Natural killer cell treated with Interleukin-12 subunit alpha and Interleukin-12 subunit beta and Interleukin-15 and Interleukin-18, amount 100 ng/mL, for 72 hours (primary cell): ENCODE measurements at places on chromosomes 12 and 14.

- DNase-seq = no peak
These were observed 39.2 kb downstream of the CDK17 start for GRCh38 chr12:96361074-96361473.

DNA sequence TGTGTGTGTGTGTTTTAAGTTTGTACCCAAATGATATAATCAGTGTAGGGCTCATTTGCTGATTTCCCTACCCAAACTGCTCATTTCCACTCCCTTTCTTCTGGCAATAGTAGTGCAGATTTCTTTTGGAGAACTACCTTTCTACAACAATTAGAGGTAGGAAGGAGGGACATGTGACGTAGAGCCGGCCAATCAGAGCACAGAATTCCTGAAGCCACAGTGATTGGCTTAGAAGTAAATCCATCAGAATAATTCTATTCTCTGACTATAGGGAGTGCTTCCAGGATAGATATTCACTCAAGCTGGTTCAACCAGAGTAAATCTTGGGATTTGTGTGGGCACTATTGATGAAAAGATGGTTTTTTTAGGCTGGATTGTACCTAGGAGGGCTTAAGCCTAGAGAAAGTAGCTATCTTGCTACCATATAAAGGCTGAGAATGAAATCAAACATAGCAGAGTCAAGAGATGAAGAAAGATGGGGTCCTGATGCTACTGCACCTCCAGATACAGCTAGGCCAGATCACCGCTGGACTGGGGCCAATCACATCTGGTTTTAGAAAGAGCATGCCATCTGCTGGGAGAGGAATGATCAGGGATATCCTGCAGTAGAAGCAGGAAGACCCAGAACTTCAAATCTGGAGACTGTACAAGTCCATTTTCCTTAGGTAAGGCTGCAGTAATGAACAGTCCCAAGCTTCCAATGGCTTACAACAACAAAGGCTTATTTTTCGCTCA is 54.1 kb upstream of the NUAK1 start:
- no peak for DNase-seq

GRCh38 chr12:56157201-56158028 is 744 bp upstream of the MYL6 start:
- DNase-seq = no peak

DNA sequence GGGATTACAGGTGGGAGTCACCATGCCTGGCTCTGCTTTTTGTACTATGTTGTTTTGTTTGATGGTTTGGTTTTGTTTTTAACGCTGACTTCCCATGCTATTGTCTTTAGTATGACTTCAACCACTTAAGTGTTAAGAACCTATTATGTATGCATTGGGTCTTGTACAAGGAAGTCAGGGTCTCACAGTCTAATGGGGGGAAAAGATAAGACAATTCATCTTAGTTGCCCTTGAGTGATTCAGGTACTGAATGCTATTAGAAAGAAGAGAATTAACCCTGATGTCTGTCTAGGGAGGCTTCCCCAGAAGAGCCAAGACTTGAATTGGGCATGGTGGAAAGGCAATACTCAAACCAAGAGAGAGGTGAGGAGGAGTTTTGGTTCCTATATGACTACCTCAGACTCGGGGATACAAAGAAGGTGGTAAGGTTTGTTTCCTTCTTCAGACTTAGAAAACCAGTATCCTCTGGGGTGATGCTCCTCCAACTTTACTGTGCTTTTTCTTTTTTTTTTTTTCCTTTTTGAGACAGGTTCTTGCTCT is 64.6 kb downstream of the SUSD6 start:
- DNase-seq = no peak
